ENCODE measurements at places on chromosomes 4 and X. TPM values are rescaled to one million over a fixed set of nuclear protein-coding genes. Genes with fewer than 3 reads are reported as not detected.

GRCh38 chrX:110015032-110015431 is 12.1 kb downstream of the TMEM164 start:
- no peak for DNase-seq
- no peaks in the 10 kb centered on the region for H3K4me1 ChIP-seq
- H3K36me3 ChIP-seq = no peaks in the 10 kb centered on the region
- no peak overlapping the region for H3K4me3 ChIP-seq

DNA sequence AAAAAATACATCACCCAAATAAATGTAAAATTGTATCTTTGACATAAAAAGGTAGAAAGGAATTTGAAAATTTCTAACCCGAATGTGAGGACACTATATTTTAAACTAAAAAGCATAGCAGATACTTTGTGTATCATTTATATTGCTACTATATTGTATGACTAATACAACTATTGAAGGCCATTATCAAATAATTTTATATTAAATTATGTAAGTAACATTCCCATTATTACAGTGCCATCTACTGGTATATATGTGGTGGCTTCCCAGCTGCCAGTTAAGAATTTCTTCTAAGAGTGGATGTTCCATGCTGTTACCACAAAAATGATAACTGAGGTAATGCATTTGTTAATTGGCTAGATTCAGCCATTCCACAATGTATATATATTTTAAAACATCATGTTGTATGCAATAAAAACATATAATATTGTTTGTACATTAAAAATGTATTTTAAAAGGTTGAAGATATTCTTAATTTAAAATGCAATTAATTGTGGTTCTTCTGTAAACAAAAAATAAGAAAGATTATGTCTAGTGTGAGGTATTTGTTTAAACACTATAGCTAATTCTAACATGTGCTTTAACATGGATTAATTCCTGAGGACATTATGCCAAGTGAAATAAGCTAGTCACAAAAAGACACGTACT is 65.3 kb downstream of the EGF start:
- peaks cover 12% of the 10 kb centered on the region for H3K4me1 ChIP-seq
- DNase-seq = no peak
- no peak overlapping the region for H3K27ac ChIP-seq
- H3K27me3 ChIP-seq = no peaks in the 10 kb centered on the region
- no peaks in the 10 kb centered on the region for H3K36me3 ChIP-seq

- no peak overlapping the region for H3K27ac ChIP-seq
- H3K27me3 ChIP-seq = no peaks in the 10 kb centered on the region
- no peak overlapping the region for H3K4me3 ChIP-seq
- DNase-seq = no peak
- no peaks in the 10 kb centered on the region for H3K4me1 ChIP-seq
- H3K36me3 ChIP-seq = no peaks in the 10 kb centered on the region
These were observed 51.5 kb downstream of the SLC9A7 start for GRCh38 chrX:46707274-46707965.

DNA sequence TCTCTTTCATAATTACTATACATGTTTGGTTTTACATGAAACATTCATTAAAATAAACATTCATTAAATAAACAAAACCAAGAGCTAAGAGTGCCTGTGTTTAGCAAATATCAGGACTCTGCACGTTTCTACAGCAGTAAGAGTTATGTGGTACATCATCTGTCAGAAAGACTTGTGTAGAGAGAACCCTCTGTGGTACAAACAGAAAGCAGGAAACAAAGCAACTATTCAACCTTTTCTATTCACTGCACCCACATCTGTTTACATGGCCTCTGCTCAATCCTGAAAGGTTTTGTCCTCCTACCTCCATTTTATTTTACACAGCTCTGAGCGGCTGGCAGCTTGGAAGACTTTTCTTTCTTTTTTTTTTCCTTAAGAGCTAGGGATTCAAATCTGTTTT is 90.7 kb upstream of the PCDH18 start:
- no peaks in the 10 kb centered on the region for H3K36me3 ChIP-seq
- no peaks in the 10 kb centered on the region for H3K27me3 ChIP-seq
- no peak for DNase-seq
- H3K27ac ChIP-seq = no peak overlapping the region

GRCh38 chrX:21153033-21153432 is 221.2 kb upstream of the CNKSR2 start:
- H3K27me3 ChIP-seq = no peaks in the 10 kb centered on the region
- no peak overlapping the region for H3K27ac ChIP-seq
- no peak for DNase-seq
- no peak overlapping the region for H3K4me3 ChIP-seq

The NAP1L3 gene
- 2.3 TPM for polyA plus RNA-seq

The MMRN1 gene
- polyA plus RNA-seq = 1.6 TPM

The NOX1 gene
- not detected for polyA plus RNA-seq

The COX7B2 gene
- polyA plus RNA-seq = not detected

The CT45A1 gene
- polyA plus RNA-seq = not detected

The OCIAD1 gene
- 133 TPM for polyA plus RNA-seq
